ENCODE measurements at places on chromosomes 7 and 10. TPM values are rescaled to one million over a fixed set of nuclear protein-coding genes. Genes with fewer than 3 reads are reported as not detected.

Gene TDRD1
- total RNA-seq: not detected

Gene GIGYF1
- 10.4 TPM for total RNA-seq

Gene MEIG1
- total RNA-seq: not detected

Gene RBM20
- 3.1 TPM for total RNA-seq

Gene OPALIN
- total RNA-seq: not detected

Gene PIP
- total RNA-seq: 0.56 TPM

Gene FANK1
- 3.2 TPM for total RNA-seq

DNA sequence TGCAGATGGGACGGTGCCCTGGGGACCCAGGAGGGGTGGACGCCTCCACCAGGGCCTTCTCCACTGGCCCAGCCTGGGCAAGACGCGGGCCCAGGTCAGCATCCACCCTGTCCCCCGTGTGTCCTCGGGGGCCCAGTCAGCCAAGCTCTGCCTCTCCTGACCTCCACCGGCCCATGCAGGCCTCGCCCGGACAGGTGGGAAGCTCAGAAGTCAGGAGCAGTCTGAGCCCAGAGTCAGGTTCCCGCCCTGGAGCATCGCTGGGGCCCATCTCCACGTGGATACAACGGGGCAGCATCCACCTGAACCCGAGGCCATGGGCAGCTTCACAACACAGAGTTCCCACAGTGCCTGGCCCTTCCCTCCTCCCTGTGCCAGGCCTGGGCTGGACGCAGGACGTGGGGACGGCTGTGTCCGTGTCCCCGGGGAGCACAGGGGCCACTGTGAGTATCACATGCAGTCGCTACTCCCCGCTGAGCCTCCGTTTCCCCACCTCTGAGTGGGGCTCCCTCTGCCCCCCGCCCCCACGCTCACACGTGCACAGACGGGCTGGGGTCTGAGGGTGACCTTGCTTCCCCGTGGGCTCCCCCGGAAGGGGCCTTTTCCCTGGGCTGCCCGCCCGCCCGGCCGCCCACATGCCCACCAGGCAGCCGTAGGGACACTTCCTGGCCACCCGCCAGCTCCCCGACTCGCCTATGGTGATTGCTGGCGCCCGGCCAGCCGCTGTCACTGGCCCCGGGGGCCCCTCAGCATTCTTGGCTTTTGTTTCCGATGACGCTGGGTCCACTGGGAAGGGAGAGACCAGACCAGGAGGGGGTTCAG lies 64.3 kb downstream of the PDGFA start:
- ATAC-seq: no peak

- no peak for ATAC-seq
Observed at GRCh38 chr10:44956226-44956625, 3.4 kb upstream of the RASSF4 start.

DNA sequence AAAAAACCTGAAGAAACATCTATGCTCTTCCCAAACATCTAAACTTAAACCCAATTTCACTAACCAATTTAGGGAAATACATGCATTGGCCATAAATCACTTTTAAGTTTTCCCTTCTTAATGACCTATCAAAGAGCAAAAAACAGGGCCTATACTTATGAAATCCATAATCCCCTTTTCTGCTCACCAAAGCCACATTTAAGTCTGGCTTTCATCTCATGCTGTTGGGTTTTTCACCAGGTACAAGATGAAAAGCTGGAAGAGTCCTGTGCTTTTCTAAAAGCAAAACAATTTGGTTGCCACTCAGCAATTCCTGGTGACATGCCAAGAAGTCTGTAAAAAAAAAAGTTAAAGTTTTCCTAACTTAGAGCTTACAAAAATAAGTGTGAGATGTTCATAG lies 92.6 kb downstream of the HPSE2 start:
- ATAC-seq: no peak

DNA sequence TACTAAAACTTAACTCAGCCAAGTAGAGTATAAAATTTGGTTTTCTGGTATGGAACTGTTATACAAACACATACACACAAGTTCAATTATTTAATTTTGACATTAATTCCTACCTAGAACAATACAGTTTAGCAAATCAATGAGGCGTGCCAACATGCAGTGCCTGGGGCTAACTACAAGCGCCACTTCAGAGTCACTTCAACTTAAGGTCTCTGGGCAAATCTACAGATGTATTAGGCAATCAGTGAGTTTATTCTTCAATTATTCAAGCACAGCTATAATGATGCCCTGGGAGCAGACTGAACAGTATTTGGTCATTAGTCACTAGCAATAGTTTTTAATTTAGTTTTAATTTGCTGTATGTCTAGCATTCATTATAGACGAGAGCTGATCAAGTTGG lies 51.6 kb downstream of the HIBADH start:
- peak; percentile 72 for ATAC-seq

DNA sequence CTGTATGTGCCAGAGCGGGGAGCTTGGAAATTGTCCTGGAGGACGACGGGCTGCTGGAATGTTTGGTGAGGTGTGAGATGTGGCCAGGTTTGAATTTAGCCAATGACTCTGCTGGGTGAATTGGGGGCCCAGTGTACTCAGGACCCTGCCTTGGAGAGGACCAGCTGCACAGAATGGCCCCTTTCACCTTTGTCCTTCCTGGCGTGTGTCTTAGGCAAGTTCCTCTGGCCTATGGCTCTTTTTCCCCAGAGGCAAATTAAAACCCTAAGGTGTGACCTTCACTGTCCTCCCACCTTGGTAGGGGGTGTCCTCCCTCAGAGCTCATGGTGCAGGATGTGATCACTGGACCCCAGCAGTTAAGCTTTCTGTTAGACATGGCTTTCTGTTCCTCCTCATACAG lies 47.8 kb downstream of the CXCL12 start:
- ATAC-seq: no peak

DNA sequence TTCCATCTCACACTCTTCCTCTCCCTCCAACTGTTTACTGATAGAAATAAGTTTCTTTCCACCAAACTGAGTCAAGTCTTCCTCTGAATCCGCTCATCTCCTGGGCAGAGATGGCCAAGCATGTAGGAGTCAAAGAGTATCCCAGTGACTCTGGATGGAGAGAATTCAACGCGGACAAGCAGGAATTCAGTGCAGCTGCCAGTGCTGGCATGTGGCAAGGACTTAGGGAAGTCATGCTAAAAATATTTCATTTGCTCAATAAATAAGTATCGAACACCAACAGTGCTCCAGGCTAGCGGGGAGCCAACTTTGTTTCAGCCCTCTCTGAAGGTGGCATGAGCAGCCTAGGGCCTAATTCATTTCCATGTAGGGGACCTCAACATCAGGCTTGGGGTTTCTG lies 351.6 kb upstream of the ZMIZ1 start:
- ATAC-seq: no peak

GRCh38 chr10:78619896-78620295 lies 448.9 kb upstream of the ZMIZ1 start:
- ATAC-seq: no peak

GRCh38 chr10:110755781-110756180 lies 111.6 kb downstream of the RBM20 start:
- ATAC-seq: no peak

DNA sequence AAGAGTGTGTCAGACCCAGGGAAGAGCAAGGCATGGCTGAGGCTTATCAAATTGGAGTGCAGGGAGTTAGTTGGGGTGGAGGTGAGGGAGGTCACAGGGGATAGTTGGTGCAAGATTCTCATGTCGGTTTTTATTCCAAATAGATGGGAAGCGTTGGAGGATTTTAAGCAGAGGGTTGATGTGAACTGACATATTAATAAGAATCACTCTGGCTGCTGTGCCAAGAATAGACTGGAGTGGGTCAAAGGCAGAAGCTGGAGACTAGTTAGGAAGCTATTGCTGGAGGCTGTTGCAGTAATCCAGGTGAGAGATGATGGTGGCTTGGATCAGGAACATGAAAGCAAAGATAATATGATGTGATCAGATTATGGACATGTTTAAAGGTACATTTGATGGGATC lies 36.5 kb downstream of the LRRC18 start:
- ATAC-seq: no peak

DNA sequence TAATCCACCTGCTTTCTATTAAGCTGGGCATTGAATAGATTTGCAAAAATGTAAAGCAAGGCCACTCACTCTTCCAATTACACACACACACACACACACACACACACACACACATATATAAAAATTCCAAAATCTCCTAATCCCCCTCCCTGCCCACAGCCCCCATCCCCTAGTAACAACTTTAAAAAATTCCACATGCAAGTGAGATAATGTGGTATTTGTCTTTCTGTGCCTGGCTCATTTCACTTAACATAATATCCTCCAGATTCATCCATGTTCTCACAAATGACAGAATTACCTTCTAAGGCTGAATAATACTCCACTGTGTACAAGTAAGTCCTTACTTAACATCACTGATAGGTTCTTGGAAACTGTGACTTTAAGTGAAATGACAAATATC lies 24.2 kb downstream of the SH2D4B start:
- ATAC-seq: no peak

GRCh38 chr7:12423997-12424745 lies 20.5 kb upstream of the VWDE start:
- no peak for ATAC-seq

- no peak for ATAC-seq
Observed at GRCh38 chr7:138000081-138000701, 1.7 kb downstream of the CREB3L2 start.

DNA sequence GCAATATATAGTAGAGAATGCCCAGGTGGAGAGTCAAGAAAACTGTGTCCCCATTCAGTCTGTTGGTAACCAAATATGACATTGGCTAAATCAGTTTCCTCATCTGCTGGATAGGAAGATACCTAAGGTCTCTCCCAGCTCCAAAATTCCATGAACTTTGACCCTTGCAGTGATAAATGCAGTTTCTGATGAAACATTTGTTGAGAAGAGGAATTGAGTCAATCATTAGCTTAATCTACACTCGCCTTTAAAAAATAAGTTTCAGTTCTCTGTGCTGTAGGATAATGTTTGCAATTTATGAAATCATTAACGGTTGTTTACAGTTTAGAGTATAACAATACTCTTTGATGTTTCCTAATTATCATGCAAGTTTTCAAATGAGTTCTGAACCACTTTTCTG lies 38.0 kb upstream of the SLC25A13 start:
- no peak for ATAC-seq

- ATAC-seq: peak; percentile 18
Observed at GRCh38 chr10:131195558-131196159, 115.9 kb downstream of the TCERG1L start.

Measured in esophagus mucosa (tissue), 1 donor.